ENCODE measurements at places on chromosomes 3 and 15. TPM values are rescaled to one million over a fixed set of nuclear protein-coding genes. Genes with fewer than 3 reads are reported as not detected.

GRCh38 chr3:58749948-58750347, 83.4 kb upstream of the FAM3D start:
- DNase-seq = no peak

SEMA3F gene
- 12.1 TPM for total RNA-seq

GRCh38 chr3:83514130-83514914, 1444.5 kb upstream of the CADM2 start:
- DNase-seq = no peak

DNA sequence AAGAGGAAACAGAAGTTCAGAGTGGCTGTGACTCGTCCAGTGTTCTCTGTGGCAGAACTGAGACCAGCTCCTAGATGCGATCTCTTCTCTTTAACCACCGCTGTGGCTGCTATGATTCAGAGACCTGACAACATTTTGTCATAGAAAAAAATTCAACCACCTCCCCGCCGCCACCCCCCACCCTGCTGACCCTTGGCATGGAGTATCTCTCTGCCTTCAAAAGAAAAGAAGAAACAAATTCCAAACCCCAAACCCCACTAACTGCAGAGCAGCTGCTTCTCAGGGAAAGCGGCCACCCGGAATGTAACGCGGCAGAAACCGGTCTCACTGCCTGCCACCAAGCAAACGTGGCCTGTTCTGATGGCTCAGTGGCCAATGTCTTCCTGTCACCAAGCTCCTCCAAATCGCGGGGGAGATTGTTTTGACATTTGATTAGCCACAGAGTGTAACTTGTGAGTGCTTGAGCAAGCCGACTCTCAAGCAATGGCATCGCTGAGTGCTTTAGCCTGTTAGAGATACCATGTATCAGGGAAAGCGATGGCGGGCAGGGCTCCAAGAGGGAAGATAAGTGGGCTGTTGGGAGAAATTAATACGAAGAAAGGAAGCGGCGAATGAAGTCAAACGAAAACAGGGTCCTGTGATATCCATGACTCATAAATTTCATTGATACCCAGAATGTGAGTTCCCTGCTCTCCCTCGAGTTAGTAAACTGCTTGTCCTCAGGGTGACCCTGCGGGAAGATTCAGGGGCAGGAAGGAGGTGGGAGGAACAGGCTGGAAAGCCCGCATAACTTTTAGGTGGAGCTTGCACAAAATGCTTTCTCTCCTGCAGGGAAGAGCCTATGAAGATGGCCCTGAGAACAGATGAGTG, 44.8 kb upstream of the TLE3 start:
- no peak for DNase-seq

CAMK1 gene
- 10.9 TPM for total RNA-seq

PLCD1 gene
- 114 TPM for total RNA-seq

- no peak for DNase-seq
Measured at GRCh38 chr3:29527246-29527645, 246.4 kb downstream of the RBMS3 start.

DNA sequence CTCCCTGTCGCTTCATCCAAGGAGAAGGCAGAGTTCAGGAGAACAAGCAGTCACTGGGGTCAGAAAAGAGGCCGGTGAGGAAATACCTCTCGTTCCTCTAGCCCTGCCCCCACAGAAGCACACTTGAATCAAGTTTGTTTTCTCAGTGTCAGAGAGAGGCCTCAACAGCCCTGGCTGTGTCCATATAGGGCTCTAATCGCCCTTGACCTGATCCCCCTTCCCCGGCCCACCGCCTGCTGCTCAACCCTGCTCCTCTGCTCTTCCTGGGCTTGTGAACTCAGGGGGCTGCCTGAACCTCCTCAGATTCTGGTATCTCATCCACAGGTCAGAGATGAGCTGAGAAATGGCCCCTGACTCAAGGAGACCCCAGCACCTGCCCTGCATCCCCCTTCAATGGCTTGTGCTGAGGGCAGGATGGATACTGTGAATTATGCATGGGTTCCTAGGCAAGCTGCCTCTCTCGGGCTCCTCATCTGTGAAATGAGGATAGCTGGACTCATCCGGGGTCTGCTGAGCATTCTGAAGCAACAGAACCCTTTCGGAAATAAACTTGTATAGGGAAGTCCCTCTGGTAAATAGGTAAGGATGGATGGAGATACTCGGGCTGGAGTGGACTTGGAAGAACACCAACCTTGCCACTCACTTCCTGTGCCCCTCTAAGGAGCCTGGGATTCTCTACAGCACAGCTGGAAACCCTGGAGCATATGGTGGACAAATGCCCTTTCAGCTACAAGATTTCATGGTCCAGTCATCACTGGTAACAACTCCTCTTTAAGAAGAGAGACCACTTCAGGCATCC, 147.5 kb downstream of the STT3B start:
- no peak for DNase-seq

- no peak for DNase-seq
Measured at GRCh38 chr3:167936019-167936418, 159.7 kb downstream of the GOLIM4 start.
